ENCODE measurements at places on chromosomes 7 and 10.

GRCh38 chr10:34723750-34724149 is 91.3 kb downstream of the PARD3 start:
- DNase-seq: no peak

- no peak for DNase-seq
These were observed 754.8 kb downstream of the KCNMA1 start for GRCh38 chr10:76882796-76883195.

GRCh38 chr10:86723009-86723408 is 33.4 kb upstream of the BMPR1A start:
- no peak for DNase-seq

DNA sequence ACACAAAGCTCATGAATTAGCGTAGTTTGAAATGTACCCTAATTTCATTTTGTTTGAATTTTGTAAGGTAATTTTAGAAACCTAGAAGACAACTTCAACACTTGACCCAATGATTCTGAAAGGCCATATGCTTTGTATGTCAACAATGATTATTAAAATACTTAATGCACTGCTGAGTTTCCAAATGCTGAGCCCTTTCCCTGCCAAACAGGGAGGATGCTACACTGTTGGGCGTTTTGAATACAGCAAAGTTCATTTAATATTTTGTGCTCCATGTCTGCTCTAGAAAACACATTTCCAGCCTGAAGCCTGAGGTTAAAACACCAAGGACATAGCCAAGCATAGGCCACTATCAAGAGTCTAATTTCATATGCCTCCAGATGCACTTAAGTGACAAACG is 99.8 kb downstream of the ICA1 start:
- no peak for DNase-seq

GRCh38 chr7:7791523-7791922 is 73.1 kb upstream of the RPA3 start:
- DNase-seq: no peak

- DNase-seq: no peak
These were observed 8.3 kb upstream of the FAM133B start for GRCh38 chr7:92598310-92598981.

- DNase-seq: no peak
These were observed 56.4 kb upstream of the MTPN start for GRCh38 chr7:136033413-136034031.

- DNase-seq: no peak
These were observed 187.9 kb downstream of the BICC1 start for GRCh38 chr10:58700591-58700990.

DNA sequence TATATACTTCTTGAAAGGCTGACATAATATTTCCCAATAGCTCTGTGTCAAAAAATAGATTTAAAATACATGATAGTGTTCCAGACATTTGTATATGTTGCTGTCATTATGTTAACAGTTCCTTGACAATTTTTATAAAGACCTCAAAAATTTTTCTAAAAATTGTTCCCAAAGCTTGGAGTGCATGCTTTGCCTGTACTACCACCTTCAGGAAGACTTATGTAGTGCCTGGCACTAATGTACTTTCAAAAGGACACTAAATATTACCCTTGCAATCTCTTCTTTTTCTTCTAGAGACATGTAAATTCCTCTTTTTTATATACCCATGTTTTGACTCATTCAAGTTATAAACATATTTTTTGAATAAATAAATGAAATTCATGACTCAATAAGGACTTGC is 48.0 kb upstream of the SP8 start:
- no peak for DNase-seq

DNA sequence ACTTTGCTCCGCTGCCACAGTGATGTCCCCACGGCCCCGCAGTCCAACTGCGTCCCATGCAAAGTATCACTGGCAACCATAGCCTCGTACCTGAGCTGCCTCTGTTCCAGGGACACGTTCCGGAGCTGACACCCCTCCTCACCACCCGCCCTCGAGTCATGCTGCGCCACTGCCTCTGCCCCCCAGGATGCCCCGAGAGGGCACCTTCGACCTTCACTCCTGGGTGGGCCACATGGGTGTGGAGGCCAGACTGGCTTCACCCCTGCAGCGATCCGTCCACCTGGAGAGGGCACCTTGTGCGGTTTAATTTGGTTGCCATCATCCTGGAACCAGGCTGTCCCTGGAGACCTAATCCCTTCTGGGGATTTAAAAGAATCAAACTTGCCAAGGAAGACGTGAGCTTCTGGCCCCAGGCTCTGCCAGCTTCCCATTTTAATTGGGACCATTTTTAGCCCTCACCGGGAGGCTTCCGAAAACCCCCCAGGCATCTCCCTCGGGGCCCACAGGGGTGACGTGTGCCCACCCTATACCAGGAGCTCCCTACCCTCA is 19.2 kb upstream of the TNRC18 start:
- DNase-seq: no peak

GRCh38 chr10:18303851-18304801 is 163.9 kb downstream of the CACNB2 start:
- no peak for DNase-seq

DNA sequence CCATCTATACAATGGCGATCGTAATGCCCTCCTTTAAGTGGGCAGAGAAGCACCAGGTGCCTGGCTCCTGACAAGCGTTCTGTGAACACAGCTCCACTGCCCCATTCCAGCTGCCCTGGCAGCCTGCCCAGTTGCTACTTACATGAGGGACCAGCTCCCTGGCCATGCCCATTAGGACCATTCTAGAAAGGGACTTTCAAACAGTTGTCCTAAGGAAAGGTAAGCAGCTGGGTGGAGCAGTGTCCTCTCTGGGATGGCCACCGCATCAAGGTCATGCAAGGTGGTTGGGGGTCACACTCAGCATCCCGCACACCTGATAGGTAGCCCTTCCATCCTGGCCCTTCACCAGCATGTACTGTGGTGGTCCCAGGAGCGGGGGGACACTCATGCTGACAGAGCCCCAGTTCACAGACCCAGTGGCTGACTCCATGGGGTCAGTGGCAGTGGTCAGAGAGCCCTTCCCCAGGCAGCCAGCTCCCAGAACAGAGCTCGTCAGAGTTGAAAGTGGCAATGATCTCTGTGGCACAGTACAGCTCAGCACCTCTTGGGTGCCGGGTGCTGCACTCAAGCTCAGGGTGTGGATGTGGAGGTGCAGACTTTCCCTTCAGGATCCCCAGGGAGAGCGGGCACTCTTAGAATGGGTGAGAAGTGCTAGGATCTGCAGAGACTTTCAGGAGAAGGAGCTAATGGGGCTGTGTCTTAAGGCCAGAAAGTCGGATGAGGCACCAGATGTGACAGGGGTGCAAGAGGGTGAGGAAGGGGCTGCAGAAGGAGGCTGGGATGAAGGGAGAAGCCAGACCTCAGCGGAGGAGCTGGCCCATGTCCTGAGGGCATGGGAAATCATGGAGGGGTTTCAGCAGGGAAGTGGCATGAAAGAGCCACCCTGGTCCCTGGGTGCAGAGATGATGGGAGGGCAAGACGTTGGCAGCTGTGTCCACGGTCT is 10.9 kb downstream of the MMRN2 start:
- no peak for DNase-seq

- DNase-seq: no peak
These were observed 32.4 kb upstream of the RNF32 start for GRCh38 chr7:156608173-156608478.

DNA sequence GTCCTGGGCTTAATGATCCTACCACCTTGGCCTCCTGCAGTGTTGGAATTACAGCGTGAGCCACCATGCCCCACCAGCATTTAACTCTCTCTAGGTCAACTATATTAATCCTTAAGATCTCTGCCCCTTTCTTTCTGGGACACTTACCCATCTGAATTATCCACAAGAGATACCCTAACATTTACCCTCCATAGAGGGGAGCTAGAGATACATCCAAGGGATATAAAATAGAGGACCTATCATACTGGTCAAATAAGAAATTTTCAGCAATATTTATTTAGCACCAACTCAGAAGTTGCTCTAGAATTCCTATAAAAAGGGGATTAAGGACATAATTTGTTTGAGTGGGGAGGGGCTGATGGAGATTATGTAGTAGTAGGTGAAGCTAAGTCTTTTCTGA is 96.5 kb downstream of the OTUD1 start:
- DNase-seq: no peak

- no peak for DNase-seq
These were observed 116.0 kb upstream of the PDLIM1 start for GRCh38 chr10:95406651-95407280.

DNA sequence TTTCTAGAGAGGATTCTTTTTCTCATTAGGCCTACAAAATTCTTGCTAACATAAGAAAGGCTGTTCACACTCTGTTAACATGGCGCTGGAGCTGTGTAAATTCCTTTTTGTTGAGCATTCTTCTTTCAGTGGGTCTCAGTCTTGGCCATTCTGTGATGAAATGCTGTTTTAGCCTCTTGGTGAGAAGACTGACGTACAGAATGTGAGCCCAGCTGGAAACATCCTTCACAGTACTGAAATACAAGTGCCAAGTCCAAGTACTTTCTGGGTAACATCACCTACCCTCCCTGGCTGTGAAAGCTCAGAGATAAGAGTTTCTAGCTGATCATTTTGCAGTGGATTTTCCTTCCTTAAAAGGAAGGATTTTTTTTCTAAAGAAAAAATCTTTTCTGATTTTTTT is 231.8 kb downstream of the AHR start:
- DNase-seq: no peak

DNA sequence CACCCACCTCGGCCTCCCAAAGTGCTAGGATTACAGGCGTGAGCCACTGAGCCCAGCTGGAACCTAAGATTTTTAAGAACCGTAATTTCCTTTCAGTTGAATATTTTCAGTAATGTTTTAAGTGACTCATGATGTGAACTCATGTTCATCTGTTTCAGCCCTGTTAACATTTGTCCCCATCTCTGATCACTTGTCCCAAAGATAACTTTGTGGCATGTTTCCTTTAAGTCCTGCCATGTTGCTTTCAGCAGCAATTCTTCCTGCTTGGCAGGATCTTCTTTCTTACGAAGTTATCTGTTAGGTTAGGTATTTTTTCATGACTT is 19.3 kb downstream of the ZRANB1 start:
- DNase-seq: no peak

DNA sequence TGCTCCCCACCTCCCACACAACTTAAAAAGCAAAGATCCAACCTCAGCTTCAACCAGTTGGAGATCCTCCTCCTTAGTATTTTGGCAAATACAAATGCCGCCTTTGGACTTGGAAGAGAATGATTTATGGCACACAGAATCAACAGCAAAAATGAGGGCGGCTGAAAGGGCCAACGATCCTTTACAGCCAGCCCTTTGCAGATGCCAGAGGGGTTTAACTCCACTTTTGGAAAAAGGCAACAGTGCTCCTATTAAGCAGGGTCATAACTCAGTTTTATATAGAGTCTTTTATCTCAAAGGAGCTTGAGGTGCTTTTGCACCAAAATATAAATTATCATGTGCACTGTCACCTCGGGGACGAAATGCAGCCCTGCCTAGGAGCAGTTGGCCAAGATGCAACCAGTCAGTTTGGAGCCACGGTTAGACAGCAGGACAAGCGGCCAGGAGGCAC is 56.7 kb upstream of the JCAD start:
- DNase-seq: no peak

DNA sequence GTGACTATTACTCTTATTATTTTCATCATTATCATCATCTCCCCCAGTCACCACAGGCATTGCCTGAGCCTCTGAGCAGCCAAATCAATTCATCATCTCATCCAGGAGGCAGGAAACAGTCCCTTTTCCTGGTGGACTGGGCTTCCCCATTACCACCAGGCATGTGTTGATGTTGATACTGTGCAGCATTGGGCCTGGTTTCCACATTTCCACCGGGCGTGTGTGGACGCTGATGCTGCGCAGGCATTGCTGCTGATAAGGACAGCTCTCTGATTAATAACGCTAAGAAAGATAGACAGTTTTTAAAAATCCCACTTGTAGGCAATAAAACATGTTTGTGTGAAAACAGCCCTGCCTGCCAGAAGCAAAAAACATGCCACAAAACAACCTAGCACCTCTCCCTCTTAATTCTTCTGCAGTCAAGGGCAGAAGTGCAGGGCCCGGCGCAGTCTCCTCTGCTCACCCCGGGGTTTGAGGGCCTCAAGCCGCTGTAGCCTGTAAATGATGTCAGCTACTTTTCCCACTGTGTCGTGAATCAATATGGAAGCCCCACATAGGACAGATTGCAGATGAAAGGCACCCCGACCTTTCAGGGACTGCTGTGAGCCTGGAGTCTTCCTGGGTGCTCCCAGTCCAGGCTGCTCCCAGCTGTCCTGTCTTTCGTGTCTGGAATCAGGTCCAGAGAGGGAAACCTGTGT is 216.0 kb downstream of the WDR37 start:
- DNase-seq: no peak

DNA sequence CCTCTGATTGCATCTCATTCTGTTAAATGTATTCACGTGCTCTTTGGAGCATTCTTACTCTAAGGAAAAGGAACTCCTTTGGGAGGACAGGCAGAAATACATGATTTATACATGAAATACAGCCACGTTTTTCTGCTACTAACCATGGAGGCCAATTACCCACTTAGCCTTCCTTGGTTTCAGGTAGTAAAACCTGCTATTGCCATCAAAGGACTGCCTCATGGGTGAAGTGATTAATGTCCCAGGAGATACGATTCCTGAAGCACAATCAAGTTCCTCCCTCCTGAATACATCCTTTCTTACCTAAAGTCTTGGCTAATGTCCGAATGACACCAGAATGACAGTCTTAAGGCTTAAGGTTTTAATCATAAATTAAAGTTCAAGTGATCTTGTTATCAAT is 58.5 kb upstream of the PIK3CG start:
- no peak for DNase-seq

- no peak for DNase-seq
These were observed 152.1 kb downstream of the LHFPL3 start for GRCh38 chr7:104480529-104480928.

- DNase-seq: no peak
These were observed 18.7 kb downstream of the MPP7 start for GRCh38 chr10:28284126-28284525.

DNA sequence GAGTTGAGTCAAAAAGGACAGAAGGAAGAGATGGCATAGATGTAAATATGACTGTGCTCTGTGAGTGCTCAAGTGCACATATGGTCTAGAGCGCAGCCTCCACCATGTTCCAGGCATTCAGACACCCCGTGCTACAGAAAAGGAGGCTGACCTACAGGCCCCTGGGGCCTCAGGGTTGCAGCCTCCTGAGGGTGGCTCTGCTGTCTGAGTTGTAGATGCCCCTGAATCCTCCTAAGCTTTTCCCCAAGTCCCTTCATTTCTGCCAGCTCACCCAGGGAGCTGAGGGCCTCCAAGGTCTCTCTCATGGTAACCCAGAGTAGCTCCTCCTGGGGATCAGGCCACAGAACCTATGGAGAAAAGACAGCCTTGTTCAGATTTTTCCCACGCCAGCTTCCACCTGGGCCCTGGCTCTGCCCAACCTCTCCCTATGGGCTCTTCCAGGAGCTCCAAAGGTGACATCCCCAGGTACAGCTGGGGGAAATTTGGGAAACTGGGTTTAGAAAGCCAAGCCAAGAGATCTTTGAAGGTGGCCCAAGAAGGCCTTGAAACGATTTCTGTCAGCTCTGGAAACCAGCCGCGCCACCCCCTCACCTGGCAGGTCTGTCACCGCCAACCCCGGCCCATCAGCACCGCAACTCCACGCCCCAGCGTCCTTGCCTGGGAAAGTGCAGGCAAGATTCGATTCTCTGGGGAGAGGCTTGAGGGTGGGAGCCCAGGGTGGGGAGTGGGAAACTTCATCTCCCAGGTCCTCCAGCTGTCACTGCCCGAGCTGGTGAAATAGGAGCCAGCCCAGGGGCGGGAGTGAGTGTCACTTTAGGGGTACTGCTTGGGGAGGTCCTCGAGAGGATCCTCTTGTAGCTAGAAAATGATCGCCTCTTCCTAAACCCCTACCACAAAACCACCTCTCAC is 2.4 kb downstream of the ZNF467 start:
- no peak for DNase-seq

GRCh38 chr7:116500078-116500853 is 728 bp downstream of the CAV2 start:
- no peak for DNase-seq

Measured in D721Med (cell line).